Activated T-helper 1 cell treated with anti-CD3 and anti-CD28 coated beads, Interleukin-12 subunit alpha, Interleukin-12 subunit beta, Interleukin-2, Interleukin-4 antibody, amounts not matched to agents 30 ng/mL and 10 ng/mL and 1 ng/mL, durations not matched to agents 14 hours and 24 hours and 36 hours (primary cell): ENCODE measurements at places on chromosomes 3 and 15.

- DNase-seq: peak; percentile 6
These were observed at the start of gene APBA2 for GRCh38 chr15:28885630-28886430. Gene APBA2, plus strand, starts transcription at chr15:28885974. Its CDS starts 167,911 bp downstream, at chr15:29053885.

GRCh38 chr15:73650416-73651126 lies 17.4 kb upstream of the NPTN start:
- DNase-seq: no peak

GRCh38 chr3:112813723-112814171 lies 32.9 kb downstream of the CD200R1L start:
- DNase-seq: no peak

DNA sequence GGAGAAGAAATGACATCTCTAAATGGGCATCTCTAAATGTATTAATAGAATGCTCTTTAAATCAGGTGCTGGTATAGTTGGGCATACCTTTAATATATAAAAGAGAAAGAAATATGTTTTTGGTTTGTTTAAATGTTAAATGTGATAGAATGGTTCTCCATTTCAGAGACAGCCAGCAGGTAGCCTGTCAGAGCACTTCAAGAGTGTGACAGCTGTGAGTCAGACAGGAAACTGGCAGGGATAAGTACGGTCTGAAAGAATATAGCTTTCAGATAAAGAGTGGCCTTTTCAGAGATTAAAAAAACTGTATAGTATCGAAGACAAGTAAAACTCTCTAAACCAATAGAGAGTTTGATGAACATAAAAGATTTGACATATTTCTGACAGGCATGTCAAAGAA lies 654.1 kb downstream of the IGSF11 start:
- no peak for DNase-seq

GRCh38 chr15:92092289-92093105 lies 239.0 kb downstream of the SLCO3A1 start:
- DNase-seq: no peak

GRCh38 chr3:100047455-100048141 lies 66.7 kb downstream of the FILIP1L start:
- no peak for DNase-seq

GRCh38 chr3:41116851-41117250 lies 82.5 kb upstream of the CTNNB1 start:
- no peak for DNase-seq

GRCh38 chr3:18556503-18557135 lies 131.5 kb upstream of the SATB1 start:
- peak; percentile 71 for DNase-seq

DNA sequence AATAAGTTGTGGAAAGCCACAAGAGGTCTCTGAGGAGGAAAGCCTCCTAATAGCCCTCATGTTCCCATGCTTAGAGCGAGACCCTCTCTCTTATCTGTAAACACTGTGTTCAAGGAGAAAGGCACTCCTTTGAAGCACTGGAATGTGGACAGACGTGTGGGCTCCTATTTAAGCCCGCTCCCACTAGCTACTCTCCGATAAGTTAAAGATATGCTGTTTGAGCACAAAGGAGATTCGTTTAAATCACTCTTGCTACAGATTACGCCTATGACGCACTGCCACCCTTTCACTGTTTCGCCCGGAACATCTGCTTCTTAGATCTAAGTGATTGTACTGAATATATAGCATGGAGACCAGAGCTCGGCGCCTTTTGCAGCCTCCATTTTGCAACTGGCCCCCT lies 57.8 kb upstream of the FAM3D start:
- no peak for DNase-seq

GRCh38 chr3:153502682-153503081 lies 340.7 kb downstream of the RAP2B start:
- DNase-seq: no peak

GRCh38 chr3:160312014-160312624 lies 86.9 kb downstream of the C3orf80 start:
- no peak for DNase-seq

- DNase-seq: no peak
These were observed 145.2 kb downstream of the VGLL3 start for GRCh38 chr3:86845726-86846125.

- DNase-seq: no peak
These were observed 154.2 kb upstream of the KCNMB2 start for GRCh38 chr3:178381971-178382448.

DNA sequence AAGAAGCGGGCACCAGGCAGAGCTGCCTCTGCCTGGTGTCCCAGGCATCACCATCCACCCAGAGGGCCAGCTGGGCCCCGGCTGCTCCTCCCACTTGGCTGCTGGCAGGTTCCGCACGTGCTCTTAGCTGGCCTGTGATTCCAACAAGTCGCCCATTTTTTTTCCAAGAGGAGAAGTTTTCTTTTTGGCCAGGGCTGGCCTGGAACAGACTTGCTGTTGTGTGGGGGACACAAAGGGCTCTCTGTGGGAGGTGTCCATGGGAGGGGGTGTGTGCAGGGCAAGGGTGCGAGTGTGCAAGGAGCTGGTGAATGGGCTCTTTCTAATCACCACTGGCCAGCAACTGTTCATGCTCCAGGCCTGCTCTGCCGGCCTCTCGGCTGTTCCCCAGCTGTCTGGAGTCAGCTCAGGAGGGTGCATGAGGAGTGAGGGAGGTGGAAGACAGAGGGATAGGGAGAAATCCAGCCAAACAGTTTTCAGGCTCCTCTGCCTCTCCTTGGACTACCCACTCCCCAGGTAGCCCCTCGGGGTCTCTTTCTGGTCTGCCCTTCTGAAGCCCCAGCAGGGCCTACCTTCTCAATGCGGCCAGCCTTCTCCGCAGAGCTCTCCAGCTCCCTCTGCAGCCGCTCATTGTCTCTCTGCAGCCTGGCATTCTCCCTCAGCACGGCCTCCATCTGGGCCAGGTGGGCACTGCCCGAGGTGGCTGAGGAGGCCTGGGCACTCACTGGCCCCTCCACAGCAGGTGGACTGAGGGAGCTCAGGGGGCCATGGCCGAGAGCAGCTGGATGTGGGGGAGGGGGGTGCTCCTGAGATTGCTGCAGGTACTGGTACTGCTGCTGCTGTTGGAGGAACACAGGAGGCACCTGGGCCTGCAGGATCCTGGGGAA lies 7.1 kb downstream of the AMOTL2 start:
- DNase-seq: no peak
